Natural killer cell (primary cell): ENCODE measurements at places on chromosomes 16 and 17.

- no peak for DNase-seq
Observed at GRCh38 chr16:10045291-10045775, 136.9 kb downstream of the GRIN2A start.

DNA sequence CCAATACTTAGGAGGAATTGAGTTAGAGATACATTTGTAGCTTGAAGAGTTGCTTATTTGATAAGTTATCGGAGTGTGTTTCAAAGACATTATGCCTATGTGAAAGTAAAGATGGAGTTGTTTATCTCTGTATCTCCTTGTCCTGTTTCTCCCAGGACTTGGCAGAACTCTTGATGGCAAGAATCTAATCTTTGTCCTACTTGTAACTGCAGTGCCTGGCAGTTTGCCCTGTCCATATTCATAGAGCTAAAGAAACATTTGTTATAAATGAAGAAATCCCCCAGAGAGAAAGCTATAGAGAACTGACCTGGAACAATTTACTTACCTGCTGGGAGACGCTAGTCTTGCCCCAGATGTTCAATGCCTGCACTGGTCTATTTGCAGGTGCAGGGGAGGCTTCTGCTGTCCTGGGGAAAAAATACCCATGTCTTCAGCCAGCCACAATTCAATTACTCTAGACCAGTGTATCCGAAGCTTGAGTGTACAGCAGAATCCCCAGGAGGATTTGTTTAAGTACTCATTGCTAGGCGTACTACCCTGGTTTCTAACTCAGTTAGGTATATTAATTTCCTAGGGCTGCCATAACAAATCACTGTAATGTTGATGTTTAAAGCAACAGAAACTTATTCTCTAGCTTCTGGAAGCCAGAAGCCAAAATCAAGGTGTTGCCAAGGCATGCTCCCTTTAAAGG, 410.0 kb upstream of the HSBP1 start:
- DNase-seq: no peak

- no peak for DNase-seq
Observed at GRCh38 chr16:84916850-84917249, 94.5 kb downstream of the ZDHHC7 start.

- DNase-seq: no peak
Observed at GRCh38 chr17:9050801-9051401, 29.6 kb downstream of the NTN1 start.

GRCh38 chr17:48550502-48551213, 5.7 kb upstream of the HOXB2 start:
- DNase-seq: no peak

DNA sequence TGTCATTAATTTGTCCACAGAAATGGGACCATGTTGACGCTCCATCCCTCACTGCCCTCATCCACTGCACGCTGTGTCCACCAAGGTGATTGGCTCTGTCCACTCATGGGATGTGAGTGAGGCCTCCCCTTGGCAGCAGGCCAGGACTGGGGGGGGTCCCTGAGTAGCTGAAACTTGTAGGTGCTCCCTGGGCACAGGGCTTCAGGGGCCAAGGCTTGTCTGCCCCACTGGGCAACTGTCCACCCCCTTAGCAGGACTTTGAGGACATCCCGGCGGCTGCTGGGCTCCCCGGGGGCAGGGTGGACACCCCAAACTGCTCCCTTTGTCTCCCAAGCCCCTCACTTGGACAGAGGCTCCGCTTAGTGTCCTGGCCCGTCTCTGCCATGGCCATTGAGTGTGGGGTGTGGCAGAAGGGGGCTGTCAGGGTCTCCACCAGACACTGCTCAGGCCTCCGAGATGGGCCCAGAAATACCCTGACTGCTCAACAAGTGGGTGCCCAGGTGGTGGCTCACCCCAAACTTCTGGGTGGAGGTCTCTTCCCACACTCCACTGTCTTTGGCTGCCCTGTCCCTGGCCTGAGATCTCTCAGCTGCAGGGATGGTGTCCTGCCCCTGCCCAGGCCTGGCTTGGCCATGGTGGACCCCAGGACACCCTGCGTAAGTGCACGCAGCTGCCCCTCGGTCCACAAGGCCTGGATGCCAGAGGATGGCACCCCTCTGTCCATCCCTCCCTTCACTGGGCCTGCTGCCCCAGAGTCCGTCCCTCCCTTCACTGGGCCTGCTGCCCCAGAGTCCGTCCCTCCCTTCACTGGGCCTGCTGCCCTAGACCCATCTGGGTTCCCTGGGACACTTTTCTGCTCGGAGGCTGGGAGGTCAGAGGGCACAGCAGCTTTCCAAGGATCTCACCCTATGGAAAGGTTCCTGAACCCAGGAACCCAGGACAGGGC, 2.9 kb upstream of the RAB40C start:
- no peak for DNase-seq

DNA sequence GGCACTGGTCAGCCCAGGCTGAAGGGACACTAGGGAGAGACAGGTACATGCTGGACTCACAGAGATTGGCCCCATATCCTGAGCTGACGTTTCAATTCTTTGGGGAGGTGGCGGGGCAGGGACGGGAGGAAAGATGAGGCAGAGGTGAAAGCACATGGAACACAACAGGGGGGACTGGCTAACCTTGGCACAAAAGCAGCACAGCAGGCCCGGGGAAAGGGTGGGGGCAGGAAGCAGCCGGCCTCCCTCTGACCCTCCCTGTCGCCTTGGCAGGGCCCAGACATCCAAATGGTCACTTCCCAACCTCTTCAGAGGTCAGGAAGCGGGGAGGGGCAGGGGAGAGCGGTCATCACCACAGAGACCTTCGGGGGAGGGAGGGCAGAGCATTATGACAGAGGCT, 6.6 kb downstream of the VAT1 start:
- no peak for DNase-seq
